ENCODE measurements at places on chromosomes 11 and 22. TPM values are rescaled to one million over a fixed set of nuclear protein-coding genes. Genes with fewer than 3 reads are reported as not detected.

DNA sequence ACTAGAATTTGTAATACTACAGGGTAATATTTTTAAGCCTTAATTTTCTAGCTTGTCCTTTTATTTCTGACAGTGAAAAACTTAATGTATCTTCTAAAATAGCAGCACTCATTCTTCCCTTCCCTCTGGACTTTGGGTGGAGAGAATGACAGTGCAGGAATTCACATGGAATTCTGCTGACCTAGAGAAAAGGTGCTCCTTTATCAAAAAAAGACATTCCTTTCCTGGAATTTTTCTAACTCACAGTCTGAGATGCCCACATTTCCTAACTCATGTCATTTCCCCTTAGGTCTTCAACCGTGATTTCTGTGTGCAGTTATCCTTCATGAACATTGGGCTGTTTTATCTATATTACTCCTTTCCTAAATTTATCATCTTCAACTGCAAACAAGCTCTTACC is 137.8 kb upstream of the PDGFD start:
- DNase-seq: no peak

UBQLN3 gene
- polyA plus RNA-seq: not detected

VSIG10L2 gene
- polyA plus RNA-seq: not detected

ISX gene
- 0.05 TPM for polyA plus RNA-seq

- no peak for DNase-seq
Measured at GRCh38 chr11:69657911-69658625, 17.1 kb downstream of the LTO1 start.

DNA sequence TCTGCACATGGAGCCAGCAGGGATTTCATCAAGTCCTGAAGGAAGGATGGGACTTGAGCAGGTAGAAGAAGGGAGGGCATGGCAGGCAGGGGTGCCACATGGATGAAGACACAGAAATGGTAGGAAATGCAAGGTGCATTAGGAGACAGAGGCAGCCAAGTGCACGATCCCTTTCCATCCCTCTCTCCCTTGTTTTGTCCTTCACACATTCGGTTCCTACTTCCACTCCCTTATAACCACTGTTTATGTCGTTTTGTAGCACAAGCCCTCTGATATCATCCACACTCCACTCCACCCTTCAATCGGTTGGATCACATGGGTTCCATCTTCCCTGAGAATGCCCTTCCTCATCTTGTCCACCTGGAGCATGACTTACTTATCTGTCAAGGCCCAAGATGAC is 35.2 kb downstream of the IFT27 start:
- no peak for DNase-seq

LUZP2 gene
- 1.9 TPM for polyA plus RNA-seq

GRCh38 chr11:6505577-6506240 is 8.6 kb downstream of the DNHD1 start:
- no peak for DNase-seq

- no peak for DNase-seq
Measured at GRCh38 chr11:128848815-128849455, 18.2 kb downstream of the KCNJ1 start.

DNA sequence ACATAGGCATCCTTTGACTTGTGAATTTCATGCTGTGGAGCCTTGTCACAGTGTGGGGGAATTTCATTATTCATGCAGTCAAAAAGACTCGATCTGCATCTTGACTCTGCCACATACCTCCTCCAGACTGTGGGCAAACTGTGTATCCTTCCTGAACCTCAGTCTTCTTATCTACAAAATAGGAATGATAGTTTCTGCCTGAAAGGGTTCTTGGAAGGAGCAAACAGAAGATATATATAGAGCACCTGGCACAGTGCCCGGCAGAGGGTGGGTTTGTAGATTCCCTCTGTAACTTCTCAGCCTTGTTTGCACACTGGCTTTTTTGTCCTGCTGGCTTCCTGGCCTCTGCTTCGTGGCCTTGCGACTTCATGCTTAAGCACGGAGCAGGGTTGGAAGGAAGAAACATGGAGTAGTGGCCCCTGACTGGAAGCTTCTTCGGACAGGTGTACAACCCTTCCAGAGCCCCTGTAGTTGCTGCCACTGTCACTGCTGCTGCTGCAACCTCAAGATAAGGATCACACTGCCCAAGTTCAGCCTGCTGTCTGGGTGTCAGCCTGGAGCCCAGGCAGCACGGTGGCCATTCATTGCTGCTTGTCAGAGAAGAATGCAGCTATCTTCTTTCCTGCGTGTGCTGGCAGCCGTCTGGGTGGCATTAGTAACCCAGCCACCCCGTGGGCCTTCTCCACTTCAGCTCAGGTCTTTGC is 106.4 kb downstream of the MICAL2 start:
- DNase-seq: no peak

- DNase-seq: no peak
Measured at GRCh38 chr11:100629671-100630070, 57.4 kb upstream of the ARHGAP42 start.

DNA sequence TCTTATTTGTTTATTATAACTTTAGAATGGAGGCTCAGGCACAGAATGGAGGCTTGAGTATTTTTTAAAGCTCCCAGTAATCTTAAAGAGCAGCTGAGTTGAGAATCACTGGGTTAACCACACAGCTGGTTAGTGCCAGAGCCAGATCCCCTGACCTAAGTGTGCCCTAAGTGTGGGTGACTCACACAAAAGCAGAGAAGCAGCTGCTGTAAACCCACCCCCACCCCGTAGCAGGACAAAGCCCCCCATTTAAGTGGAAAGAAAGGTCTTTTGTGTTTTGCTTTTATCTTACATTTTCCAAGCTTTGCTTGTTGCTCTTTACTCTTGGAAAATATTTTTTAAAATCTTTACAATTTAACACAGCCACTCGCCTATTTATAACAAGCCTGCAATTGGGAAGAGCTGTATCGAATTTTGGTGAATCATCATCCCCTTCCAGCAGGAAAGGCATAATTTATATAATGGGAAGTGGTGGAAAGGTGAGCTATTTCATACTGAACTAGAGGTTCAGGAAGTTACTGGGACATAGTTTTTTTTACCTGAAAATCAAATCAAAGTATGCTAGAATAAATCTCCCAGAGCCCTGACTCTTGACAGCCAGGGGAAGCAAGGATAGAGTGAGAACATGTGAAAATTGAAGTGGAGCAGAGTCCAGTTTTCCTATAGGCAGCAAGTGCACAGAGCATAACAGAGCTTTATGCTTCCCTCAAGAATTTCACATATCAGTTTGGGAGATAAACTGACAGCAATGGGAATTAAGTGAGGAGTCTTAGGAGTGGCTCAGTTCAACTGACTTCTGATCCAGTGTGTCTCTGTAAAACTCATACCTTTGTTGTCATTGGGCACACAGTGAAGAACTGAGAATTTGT is 405.7 kb downstream of the AASDHPPT start:
- DNase-seq: no peak

GRCh38 chr22:42893371-42894150 is 36.5 kb upstream of the ARFGAP3 start:
- DNase-seq: no peak

GRCh38 chr22:48494256-48494967 is 1333.3 kb downstream of the BRD1 start:
- no peak for DNase-seq

DLG2 gene
- polyA plus RNA-seq: 14.4 TPM

ARRB1 gene
- polyA plus RNA-seq: 22.7 TPM

ACRV1 gene
- 1.6 TPM for polyA plus RNA-seq

DNA sequence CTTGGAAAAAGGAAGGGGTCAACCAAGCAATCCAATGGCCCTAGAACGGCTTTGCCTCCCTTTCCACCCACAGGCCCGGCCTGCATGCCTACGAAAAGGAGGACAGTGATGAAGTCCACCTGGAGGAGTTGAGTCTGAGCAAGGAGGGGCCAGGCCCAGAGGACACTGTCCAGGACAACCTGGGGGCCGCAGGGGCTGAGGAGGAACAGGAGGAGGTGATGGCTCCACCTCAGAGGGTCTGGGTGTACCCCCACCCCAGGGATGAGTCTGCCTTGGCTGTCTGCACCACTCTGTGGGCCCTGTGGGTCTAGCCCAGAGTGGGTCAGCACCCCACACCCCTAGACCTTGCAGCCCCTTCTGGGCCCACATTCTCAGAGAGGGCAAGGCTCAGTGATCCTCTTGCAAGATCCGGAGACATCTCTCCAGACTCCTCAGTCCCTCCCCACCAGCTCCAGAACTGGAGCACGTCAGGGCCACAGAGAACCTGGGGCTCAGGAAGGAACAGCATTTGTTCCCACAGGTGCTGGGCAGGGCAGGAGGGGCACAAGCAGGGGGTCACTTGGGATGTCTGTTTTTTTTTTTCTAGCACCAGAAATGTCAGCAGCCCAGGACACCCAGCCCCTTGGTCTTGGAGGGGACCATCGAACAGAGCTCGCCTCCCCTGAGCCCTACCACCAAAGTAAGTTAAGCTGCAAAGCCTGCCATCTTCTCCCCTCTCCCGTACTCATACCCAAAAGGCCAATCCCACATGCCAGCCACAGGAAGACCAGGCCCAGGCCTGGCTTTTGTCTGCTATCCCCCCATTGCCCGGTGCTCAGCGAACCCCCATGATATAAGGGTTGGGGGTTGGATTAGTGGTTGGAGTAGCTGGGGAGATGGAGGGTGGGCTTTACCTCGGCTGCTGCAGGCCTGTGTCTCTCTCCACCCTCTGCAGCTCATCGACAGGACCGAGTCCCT is 8.1 kb downstream of the PRR33 start:
- DNase-seq: no peak

DNA sequence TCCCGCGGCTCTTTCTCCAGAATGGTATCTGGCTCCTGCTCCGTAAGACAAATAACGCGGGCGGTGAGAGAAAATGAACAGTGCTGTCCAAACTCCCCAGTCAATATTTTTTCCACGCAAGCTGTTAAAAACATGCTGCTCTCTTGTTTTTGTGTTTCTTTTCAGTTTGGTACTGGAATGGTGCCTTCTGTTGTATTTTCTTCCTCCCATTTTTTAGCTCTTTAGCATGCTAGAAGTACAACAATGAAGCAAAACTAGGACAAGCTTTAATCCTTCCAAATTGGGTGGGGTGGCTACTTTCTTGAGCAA is 599 bp upstream of the PPP2R1B start:
- DNase-seq: no peak

DBX1 gene
- polyA plus RNA-seq: not detected

KCTD14 gene
- polyA plus RNA-seq: 12.7 TPM

HYLS1 gene
- polyA plus RNA-seq: 13.5 TPM

Data from left renal pelvis (tissue), 4 donors.